ENCODE measurements at places on chromosomes 6 and 20. TPM values are rescaled to one million over a fixed set of nuclear protein-coding genes. Genes with fewer than 3 reads are reported as not detected.
A peak's percentile ranks its signal among the peaks of the same experiment; 100 is the strongest.

CNR1 gene
- not detected for total RNA-seq

CALHM4 gene
- total RNA-seq: not detected

ULBP2 gene
- total RNA-seq: 10.2 TPM

OGFRL1 gene
- 10.3 TPM for total RNA-seq

ENPP1 gene
- total RNA-seq: 6.5 TPM

- no peak for DNase-seq
These were observed 7.9 kb downstream of the WFDC3 start for GRCh38 chr20:45783656-45784294.

GRCh38 chr6:148720406-148720805 is 26.4 kb upstream of the UST start:
- no peak for DNase-seq

- no peak for DNase-seq
These were observed 136.3 kb downstream of the RNASET2 start for GRCh38 chr6:166820070-166820469.

DNA sequence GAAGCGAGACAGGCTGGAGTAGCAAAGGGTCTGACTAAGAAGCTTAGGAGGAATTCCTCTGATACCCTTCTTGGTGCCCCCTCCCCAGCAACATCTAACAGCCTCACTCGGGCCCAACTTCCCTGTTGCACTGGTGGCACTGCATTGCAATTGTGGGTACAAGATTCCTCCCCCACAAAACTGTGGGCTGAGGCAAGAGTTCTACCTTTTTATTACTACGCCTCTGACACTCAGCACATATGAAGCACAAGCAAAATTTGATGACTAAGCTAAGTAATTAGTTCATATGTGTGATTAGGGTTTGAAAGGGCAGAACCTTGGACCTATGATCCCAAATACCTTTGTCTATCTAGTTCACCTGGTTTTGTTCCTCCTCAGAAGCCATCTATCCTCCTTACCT is 83.5 kb downstream of the ZHX3 start:
- no peak for DNase-seq

GRCh38 chr6:142804490-142804889 is 140.5 kb downstream of the HIVEP2 start:
- DNase-seq: no peak

GRCh38 chr20:19786311-19786710 is 28.3 kb downstream of the RIN2 start:
- no peak for DNase-seq

GRCh38 chr20:17650301-17651128 is 31.5 kb downstream of the RRBP1 start:
- DNase-seq: no peak

- no peak for DNase-seq
These were observed 615.7 kb upstream of the CITED2 start for GRCh38 chr6:139990026-139990686.

- no peak for DNase-seq
These were observed 5.0 kb downstream of the GCNT2 start for GRCh38 chr6:10526156-10526555.

- DNase-seq: no peak
These were observed 605 bp downstream of the CDC5L start for GRCh38 chr6:44388135-44388487.

DNA sequence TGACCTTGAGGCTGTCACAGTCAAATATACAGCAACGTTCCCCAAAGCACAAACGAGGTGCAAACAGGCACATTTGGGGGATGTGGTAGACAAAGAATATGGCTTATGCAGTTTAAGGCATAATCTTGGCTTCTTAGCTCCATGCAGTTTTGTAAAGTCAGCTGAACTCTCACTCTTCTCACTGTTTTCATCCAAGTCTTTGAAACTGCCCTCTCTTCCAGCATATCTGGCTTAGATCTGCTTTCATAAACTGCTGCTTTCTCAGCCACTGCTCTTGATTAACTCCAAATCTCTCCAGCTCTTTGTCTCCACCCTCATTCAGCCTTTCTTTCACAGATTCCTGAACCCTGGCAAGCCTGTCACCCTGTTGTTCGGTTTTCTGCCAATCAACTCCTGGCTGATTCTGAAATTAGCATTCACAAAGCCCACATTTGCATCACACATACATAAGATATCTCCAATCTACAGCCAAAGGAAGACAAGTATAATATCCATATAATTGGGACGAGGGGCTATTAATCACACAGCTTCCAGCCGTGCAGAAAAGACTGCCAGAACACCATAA is 301.1 kb upstream of the RNF217 start:
- DNase-seq: no peak

GRCh38 chr20:45229264-45230056 is 8.3 kb downstream of the SEMG2 start:
- DNase-seq: peak; percentile 60
